ENCODE measurements at places on chromosomes 12 and 14.

- DNase-seq, result no peak
Measured at GRCh38 chr12:11508699-11509098, 113.3 kb upstream of the PRB2 start.

DNA sequence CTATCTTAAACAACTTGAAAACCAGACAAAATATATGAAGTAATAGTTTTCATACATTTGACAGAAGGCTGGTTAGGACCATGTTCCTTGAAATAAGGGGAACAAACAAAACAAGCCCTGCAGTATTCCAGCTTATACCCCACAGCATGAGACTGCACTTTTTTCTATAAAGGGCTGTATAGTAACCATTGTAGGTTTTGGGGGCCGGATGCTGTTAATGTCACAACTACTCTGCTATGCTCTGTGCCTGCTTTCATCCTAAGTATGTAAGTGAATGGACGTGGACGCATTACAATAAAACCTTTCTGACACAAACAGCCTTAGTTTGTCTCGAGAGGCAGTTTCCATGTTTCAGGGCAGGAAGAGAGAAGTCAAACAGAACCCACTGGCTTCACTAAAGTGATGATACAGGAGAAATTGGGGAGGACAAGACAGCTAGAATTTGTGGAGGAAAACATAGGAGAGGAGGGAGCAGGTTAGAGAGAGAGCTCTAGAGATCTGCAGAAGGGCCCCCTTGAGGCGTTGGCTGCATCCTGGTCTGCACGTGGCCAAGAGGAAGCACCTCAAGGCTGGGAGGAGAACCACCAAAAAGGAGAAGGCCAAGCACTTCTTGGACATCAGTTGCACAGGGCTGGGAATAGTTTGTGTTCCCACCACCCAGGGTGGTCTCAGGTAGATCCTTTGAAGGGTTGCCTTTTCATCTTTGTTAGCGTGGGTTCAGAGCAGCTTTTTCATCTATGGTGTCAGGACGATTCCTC, 63.7 kb downstream of the TRAF3 start:
- no peak for DNase-seq

GRCh38 chr14:104698688-104699425, 9.4 kb downstream of the INF2 start:
- no peak for DNase-seq

DNA sequence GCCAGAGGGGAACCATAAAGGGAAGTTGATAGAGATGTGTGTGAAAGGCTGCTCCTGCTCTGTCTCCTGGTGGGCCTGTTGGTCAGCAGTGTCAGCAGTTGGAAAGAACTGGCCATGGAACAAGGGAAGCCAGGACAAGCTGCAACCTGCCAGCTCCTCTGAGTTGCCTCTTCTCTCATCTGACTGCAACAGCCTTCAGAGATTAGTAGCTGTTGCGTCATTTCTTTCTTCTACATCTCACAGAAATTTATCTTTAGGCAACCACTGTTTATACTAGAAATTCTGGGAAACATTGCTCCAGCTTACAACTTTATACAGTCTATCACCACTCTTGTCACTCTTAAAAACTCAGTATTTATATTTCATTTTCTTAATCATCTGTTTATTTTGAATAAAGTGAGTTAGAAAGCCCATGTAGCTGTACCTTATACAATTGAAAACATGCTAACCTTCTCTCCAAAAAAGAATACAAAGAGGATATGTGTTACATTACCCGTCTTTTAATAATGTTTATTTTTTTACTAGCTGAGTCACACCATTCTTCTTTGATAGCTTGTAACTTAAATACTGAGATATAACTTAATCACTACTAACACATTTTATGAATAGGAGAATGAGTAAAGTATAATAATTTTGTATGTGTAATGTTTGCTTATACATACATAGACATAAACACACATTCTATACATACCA, 224.2 kb downstream of the LRFN5 start:
- DNase-seq, result no peak

- DNase-seq, result no peak
Measured at GRCh38 chr12:33593753-33594152, 154.1 kb upstream of the SYT10 start.

- no peak for DNase-seq
Measured at GRCh38 chr14:28999656-29000055, 233.1 kb downstream of the FOXG1 start.

GRCh38 chr12:12872934-12873275, 18.5 kb upstream of the GPRC5A start:
- DNase-seq, result no peak

- DNase-seq, result no peak
Measured at GRCh38 chr12:121295116-121295745, 1.3 kb downstream of the CAMKK2 start.

DNA sequence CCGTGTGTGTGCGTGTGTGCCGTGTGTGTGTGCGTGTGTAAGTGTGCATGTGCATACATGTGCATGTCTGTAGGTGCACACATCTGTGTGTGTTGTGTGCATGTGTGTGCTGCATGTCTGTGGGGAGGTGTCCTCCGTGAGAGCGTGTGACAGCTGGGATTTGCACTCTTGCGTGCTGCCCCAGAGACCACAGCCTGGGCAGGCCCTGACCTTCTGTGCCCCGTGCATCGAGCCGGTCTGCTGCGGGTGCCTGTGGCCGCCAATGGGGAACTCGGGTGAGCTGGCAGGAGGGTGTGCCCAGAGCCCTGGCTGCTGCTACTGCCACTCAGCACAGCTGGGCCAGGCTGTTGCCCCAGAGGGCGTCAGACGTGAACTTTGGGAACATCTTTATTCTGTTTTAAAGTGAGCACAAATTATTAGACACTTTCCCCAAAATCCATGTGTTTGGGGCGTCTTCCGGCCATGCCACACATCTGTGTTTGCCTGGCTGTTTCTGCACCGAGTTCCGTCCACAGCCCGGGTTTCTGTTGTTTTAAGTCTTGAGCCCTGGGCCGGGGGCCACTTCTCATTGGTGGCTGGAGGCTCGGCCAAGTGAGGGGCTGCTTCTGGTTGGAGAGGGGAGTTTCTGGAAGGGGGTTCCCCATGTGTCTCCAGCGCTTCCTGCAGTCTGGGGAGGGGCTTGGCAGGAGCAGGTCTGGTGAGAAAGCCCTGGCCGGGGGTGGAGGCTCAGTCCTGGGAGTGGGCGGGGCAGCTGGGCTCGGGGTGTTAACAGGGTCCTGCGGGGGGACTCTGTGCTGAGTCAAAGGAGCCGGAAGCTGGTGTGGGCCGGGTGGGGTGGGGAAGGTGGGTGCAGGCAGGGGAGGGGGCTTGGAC, 7.6 kb downstream of the CEP170B start:
- no peak for DNase-seq

DNA sequence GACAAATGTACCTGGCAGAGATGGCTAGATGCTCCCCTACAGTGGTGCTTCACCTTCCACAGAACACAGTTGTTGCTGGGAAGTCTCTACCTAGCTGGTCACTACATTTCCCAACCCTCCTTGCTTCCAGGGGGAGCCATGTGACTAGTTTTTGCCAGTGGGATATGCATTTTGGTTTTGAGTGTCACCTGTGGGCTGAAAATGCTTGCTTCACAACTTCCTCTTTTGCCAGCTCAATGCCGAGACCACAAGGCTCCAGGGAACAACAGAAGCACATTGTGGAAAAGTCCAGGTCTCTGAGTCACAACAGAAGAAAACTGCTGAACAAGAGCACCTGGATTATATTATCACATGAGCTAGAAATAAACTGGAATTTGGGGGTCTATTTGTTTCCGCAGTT, 48.5 kb upstream of the ARHGAP5 start:
- no peak for DNase-seq

DNA sequence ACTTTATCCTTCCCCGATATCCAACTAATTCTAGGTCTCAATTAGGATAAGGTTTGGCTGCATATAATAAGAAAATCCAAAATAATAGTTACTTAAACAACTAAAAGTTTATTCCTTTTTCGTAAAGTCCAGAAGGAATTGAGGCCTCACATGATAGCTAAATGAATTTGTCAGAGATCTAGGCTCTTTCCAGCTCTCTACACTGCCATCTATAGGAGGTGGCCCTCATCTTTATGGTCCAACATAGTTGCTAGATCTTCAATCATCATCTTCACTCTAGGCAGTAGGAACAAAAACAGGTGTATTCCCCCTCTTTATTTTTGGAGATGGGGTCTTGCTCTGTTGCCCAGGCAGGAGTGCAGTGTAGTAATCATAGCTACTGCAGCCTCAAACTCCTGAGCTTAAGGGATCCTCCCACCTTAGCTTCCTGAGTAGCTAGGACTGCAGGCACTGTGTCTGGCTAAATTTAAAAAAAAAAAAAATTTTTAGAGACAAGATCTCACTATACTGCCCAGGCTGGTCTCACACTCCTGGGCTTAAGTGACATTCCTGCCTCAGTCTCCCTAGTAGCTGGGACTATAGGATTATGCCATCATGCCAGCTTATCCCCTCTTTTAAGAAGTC, 46.5 kb upstream of the SAV1 start:
- no peak for DNase-seq

DNA sequence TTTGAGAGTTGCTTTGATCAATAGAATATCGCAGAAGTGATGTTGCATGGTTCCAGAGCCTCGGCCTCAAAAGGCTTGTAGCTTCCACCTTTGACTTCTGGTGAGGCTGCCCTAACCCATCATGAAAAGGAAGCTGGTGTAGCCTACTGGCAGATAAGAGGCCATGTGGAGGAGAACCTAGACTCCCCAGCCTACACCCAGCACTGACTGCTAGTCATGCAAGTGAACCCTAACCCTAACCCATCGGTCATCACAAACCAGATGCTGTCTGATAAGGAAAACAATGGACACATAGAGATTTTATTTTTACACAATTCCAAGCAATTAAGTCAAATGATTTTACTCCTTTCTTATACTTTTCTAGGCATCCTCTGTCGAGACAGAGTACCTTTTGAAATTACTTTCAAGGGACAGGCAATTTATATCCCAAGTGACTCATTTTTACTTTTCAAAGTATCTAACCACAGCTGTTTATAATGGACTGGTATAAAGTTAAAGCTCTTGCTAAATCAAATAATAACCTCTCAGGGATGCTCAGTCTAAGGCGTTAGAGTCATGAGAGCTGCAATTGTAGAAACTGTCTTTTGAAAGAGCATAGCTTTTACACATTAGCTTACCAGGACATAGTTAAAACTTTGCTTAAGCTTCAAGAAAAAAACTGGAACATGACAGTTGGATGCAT, 17.6 kb downstream of the PTPRB start:
- no peak for DNase-seq

GRCh38 chr14:68820999-68821683, 28.3 kb upstream of the ZFP36L1 start:
- DNase-seq, result peak; percentile 20

DNA sequence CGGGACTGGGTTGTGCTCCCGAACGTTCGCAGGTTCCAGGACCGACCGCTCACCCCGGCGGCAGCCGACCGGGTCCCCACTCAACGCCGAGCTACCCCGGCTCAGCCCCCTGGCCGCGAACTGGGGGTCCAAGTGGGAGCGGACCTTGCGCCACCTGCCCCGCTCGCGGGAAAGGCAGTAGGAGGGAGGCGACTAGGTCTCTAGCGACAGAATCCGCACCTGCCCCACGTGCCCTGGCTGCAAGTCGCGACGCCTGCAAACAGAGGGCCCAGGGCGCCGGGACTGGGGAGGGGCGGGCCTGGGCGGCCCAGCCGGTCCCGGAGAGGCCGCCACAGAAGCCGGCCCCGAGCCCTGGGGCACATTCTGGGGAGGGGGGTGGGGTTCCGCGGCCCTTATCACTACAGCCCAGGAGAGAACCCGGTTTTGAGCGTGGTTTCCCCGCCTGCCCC, 239.2 kb upstream of the CPNE8 start:
- DNase-seq, result no peak

- DNase-seq, result no peak
Measured at GRCh38 chr12:70422631-70423030, 56.5 kb downstream of the KCNMB4 start.

GRCh38 chr14:68694516-68695235, 98.2 kb downstream of the ZFP36L1 start:
- no peak for DNase-seq

- no peak for DNase-seq
Measured at GRCh38 chr12:50747817-50748216, 16.1 kb upstream of the ATF1 start.

GRCh38 chr12:82383930-82384552, 25.7 kb downstream of the METTL25 start:
- no peak for DNase-seq

- DNase-seq, result no peak
Measured at GRCh38 chr12:108799401-108800243, 57.8 kb downstream of the SSH1 start.

- DNase-seq, result no peak
Measured at GRCh38 chr14:88765130-88765529, 27.6 kb downstream of the EML5 start.

DNA sequence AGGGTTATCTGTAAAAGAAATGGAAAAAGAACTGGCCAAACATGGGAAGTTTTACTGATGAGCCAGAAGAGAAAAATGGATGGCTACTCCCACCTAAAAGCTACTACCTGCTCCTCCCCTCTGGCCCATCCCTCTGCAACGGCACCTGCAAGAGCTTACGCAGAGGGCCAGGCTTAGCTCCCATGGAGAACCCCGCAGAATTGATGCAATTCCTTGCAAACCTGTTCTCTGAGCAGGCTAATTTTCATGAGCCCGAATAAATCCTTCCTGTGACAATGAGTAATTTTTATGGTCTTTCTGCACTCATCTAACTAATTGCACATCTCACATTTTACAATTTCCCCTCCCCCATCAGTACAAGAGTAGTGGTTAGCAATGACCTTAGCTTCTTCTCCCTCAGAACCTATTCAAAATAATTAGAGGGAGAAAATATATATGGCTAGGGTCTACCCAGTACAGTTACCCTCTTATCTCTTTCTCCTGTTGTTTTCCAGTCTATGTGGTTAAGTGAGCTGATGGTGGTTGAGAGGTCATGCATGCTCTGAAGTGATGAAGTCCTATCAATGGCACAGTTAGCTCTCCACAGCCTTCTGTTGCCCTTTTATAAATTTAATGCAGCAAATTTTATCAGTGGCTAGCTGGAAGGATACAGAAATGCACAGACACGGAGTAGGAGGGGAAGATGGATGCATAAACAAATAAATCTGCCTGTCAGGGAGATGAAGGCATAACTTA, 67.7 kb upstream of the NTF3 start:
- no peak for DNase-seq

- peak; percentile 21 for DNase-seq
Measured at GRCh38 chr12:51591016-51591901, at the start of gene SCN8A. TSS of gene SCN8A (plus strand) at chr12:51591233. CDS start at chr12:51662818, 71,585 bp downstream.

GRCh38 chr14:50774542-50775267, 56.3 kb downstream of the NIN start:
- DNase-seq, result no peak

DNA sequence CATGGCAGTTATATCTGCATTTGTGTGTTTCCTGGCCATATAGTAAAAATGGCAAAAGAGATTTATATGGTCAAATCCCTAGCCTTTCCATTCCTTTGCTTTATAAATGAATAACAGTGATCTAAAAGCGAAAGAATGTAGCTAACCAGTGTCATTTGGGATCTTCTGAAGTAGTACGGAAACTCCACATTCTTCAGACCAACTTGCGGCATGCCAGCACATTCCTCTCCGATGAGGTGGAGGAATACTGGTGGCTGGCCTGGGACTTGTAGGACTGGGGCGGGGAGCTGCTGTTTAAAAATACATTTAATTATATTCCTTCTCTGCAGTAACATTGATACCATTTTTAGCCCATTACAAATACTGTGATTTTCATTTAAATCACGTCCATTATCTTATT, 85.3 kb downstream of the SAMD4A start:
- no peak for DNase-seq

Measured in T-helper 9 cell (primary cell).